ENCODE measurements at places on chromosomes 3 and 15. TPM values are rescaled to one million over a fixed set of nuclear protein-coding genes. Genes with fewer than 3 reads are reported as not detected.

NRROS gene
- under 0.01 TPM for total RNA-seq

DNA sequence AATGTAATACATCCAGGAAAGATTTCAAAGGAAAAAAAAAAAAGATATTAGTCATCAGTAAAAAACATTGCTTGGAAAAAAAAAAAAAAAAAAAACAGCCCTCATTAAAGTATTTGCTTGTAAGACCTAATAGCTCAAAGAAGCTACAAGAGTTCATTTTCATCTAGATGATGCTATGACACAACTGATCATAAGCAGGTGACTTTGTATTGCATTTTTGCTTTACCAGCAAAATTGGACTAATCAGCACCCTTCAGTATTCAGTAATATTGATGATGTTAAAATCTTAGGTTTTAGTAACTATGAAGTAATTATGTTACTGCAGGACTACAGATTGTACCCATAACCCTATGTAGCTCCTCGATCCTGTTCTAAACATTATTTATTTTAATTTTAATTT is 214.7 kb upstream of the CADM2 start:
- H3K36me3 ChIP-seq: no peaks in the 10 kb centered on the region
- H3K4me1 ChIP-seq: no peaks in the 10 kb centered on the region
- no peaks in the 10 kb centered on the region for H3K27me3 ChIP-seq
- no peak overlapping the region for H3K4me3 ChIP-seq
- DNase-seq: no peak

GRCh38 chr3:184677344-184678316 is 34.2 kb downstream of the MAGEF1 start:
- no peak overlapping the region for H3K4me3 ChIP-seq
- H3K27me3 ChIP-seq: peaks cover 11% of the 10 kb centered on the region
- no peaks in the 10 kb centered on the region for H3K36me3 ChIP-seq

DNA sequence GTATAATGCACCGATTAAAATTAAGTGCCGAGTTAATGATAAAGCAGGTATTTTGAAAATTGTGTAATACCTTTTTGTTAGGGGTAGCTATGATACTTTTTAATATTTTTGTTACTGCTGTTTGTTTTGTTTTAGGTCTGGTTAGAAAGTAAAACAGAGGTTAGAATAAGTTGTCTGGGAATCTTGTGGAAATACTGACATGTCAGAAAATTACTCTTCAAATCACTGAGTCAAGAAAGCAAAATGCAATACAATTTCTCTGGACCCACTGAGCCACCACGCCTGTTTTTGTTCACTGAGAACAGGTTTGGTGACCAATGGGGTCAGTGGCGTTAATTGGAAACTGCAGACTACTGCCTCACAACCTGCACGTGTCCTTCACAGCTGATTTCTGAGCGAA is 601.6 kb downstream of the UNC13C start:
- no peak for DNase-seq
- H3K36me3 ChIP-seq: no peaks in the 10 kb centered on the region
- no peak overlapping the region for H3K4me3 ChIP-seq

GRCh38 chr3:30934208-30934550 is 39.7 kb upstream of the GADL1 start:
- no peak overlapping the region for H3K4me3 ChIP-seq
- no peaks in the 10 kb centered on the region for H3K27me3 ChIP-seq

- DNase-seq: no peak
- H3K27ac ChIP-seq: no peak overlapping the region
- no peak overlapping the region for H3K4me3 ChIP-seq
- no peaks in the 10 kb centered on the region for H3K36me3 ChIP-seq
- H3K4me1 ChIP-seq: no peaks in the 10 kb centered on the region
Measured at GRCh38 chr3:34878488-34878887, 760.8 kb upstream of the ARPP21 start.

DNA sequence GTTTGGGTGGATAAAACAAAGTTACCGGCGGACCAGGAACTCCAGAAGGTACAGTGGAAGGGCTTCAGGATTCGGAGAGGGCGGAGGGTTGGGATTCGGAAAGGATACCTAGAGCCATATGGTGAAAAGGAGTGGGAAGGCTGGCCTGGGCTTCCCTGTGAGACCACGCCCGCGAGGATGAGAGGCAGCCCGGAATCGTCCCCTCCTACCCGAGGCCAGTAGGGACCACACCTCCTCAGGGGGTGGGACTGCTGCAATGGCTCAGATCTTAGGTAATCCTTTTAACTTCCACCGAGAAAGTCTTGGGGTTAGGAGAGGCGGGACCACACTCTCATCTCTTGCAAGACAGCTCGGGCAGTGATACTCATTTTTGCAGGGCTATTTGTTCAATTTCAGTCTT is 511.3 kb downstream of the OCA2 start:
- no peaks in the 10 kb centered on the region for H3K27me3 ChIP-seq
- no peaks in the 10 kb centered on the region for H3K36me3 ChIP-seq
- no peaks in the 10 kb centered on the region for H3K4me1 ChIP-seq
- no peak overlapping the region for H3K27ac ChIP-seq
- DNase-seq: no peak

ANKRD63 gene
- total RNA-seq: not detected
